Thoracic aorta (tissue), 2 donors: ENCODE measurements at places on chromosomes 13 and 19.

DNA sequence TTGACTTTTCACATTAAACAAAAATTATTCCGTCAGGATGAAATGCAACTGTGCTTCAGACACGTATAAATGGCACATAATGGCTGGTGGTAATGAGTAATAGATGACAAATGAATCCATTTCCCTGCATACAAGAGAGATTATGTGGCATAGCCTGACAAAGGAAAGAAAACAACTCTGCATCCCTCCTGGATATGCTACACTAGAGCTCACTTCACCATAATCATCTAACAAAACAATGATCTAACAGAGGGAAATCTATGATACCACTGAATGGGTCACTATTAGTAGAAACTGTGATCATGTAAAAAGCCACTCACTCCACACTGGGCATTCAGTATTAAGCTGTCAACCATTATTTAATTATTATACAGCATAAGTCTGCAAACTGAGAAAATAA lies 1498.4 kb downstream of the EFNB2 start:
- no peaks in the 10 kb centered on the region for H3K4me1 ChIP-seq
- H3K27ac ChIP-seq = no peak overlapping the region
- no peak overlapping the region for H3K4me3 ChIP-seq
- DNase-seq = no peak

DNA sequence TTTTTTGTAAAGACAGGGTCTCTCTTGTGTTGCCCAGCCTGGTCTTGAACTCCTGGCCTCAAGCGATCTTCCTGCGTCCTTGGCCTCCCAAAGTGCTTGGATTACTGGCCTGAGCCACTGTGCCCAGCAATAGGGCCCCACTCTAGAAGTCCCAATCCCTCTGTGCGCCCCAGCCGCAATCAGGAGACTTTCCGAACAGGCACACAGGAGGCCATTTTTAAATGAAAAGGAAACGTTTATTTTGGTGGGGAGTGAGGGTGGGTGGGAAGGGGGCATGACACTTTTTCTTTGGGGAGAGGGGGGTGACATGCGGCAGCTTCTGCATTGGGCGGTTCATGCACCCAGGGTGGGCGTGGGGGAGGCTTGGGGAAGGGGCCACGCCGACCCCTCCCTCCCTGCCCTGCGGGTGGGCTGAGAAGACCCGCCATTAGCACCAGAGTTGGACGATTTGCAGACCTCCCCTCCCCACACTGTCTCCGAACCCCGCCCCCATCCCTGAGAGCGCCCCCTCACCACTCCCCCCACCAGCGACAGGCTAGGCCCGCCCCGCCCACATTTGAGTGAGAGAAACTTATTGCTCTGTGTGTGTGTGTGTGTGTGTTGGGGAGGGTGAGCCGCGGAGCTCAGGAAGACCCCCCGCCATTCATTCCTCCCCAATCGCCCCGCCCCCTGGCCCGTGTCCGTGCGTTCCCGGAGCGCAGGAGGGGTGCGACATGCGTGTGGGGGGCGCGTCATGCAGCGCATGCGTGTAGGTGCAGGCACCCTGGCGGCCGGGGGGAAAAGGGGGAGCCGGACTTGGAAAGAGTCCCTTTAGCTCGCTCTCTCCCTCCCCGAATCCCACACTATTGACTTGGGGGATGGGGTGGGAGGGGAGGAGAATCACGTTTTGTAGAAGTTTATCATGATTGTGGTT lies 17.2 kb downstream of the KCNC3 start:
- DNase-seq = no peak
- no peaks in the 10 kb centered on the region for H3K36me3 ChIP-seq
- peaks cover 14% of the 10 kb centered on the region for H3K27me3 ChIP-seq
- H3K4me3 ChIP-seq = no peak overlapping the region

GRCh38 chr13:37365496-37365895 lies 233.1 kb downstream of the POSTN start:
- no peaks in the 10 kb centered on the region for H3K27me3 ChIP-seq
- no peak overlapping the region for H3K27ac ChIP-seq
- no peak for DNase-seq

DNA sequence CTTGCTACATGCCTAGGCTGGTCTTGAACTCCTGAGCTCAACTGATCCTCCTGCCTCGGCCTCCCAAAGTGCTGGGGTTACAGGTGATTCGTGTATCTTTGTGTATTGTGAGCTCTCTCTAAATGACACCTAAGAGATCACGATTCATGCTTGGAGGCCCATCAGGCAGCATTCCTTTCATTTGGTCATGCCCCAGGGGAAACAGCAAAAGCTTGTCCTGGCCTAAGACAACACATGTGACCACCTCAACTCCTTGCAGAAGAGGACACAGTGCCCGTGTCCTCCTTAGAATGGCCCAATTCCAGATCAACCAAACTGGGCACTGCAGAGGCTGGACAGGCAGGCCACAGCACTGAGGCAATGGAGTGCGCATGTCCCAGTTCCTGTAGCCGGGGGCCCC lies 32.5 kb downstream of the ZC3H4 start:
- no peak overlapping the region for H3K4me3 ChIP-seq
- H3K27me3 ChIP-seq = no peaks in the 10 kb centered on the region
- DNase-seq = no peak
- H3K27ac ChIP-seq = peak overlapping the region; percentile 80
- H3K4me1 ChIP-seq = peaks cover 3% of the 10 kb centered on the region

DNA sequence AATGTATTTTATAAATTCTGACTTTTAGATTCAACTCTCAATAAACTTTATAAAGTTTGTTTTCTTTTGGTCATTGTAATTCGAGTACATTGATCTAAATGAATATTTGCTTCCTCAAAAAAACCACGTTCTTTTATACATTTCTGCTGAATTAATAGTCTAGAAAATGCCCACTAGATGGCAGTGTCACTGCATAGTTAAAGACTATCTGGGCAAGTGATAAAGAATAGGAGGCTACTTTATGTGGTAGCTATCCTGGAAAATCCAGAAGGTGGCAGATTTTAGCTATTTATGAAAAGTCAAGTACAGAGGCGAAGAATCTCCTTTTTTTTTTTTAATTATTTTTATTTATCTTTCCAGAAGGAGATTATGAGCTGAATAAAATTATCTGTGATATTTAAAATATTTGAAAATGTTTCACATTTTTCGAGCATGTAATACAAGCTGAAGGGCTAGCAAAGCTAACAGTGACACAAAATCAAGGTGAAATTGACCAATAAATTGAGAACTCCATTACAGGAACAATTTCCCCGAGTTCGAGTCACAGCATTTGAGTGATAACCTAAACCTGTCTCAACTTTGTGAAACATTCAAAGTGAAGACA lies 221.8 kb downstream of the OLFM4 start:
- no peaks in the 10 kb centered on the region for H3K4me1 ChIP-seq
- H3K27ac ChIP-seq = no peak overlapping the region
- no peaks in the 10 kb centered on the region for H3K36me3 ChIP-seq
- H3K27me3 ChIP-seq = no peaks in the 10 kb centered on the region
- DNase-seq = no peak

GRCh38 chr19:46862503-46862834 lies 1.7 kb downstream of the ARHGAP35 start:
- H3K36me3 ChIP-seq = no peaks in the 10 kb centered on the region
- peak overlapping the region; percentile 97 for H3K4me3 ChIP-seq
- DNase-seq = no peak
- H3K4me1 ChIP-seq = peaks cover 61% of the 10 kb centered on the region
